ENCODE measurements at places on chromosomes 4 and X.

DNA sequence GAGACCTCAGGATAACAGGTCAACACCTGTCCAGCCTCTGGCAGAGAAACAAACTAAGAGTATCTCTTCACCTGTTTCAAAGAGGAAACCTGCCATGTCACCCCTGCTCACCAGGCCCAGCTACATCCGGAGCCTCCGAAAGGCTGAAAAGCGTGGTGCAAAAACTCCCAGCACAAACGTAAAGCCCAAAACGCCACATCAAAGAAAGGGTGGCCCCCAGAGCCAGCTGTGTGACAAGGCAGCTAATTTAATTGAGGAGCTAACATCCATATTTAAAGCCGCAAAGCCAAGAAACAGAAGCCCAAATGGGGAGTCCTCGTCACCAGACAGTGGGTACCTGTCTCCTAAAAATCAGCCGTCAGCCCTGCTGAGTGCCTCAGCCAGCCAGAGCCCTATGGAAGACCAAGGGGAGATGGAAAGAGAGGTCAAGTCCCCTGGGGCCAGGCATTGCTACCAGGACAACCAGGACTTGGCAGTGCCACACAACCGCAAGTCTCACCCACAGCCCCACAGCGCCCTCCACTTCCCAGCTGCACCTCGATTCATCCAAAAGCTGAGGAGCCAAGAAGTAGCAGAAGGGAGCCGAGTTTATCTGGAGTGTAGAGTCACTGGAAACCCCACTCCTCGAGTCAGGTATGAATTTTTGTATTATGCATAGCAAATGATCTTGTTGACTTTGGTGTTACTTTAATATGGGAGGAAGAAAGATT, 15.1 kb downstream of the PALLD start:
- DNase-seq: peak; percentile 39

DNA sequence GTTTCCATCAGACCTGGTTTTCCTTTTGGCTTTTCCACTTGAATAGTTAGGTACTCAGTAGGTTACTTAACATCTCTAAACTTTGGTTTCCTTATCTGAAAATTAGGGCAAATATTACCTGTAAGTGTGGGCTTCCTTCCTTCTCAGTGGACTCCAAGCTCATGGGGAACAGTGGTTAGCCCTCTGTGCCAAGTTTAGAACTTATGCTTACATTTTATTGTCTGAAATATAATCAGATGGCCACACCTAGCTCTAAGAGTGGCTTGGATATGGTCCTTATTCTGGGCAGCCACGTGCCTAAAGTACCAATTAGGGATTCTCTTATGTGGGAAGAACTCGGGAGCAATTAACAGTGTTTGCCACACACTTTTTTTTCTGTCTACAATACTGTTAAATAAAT, 133.9 kb downstream of the UCHL1 start:
- no peak for DNase-seq

DNA sequence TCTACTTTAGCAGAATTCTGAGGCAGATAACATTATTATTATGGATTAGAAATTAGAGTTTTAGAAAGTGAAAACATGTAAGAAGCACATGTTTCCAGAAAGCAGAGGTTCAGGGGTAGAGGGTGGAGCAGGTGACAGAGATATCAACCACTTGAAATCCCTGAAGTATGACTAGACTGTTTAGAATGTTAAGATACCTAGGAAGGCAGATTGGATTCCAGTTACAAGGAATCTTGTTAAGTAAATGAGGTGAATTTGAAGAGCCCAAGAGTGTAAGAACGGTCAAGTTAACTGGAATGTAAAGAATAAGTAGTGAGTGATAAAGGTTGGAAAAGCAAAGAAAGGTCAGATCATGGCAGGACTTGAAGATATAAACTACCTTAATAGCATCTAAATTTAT, 37.6 kb downstream of the ARSJ start:
- DNase-seq: no peak

DNA sequence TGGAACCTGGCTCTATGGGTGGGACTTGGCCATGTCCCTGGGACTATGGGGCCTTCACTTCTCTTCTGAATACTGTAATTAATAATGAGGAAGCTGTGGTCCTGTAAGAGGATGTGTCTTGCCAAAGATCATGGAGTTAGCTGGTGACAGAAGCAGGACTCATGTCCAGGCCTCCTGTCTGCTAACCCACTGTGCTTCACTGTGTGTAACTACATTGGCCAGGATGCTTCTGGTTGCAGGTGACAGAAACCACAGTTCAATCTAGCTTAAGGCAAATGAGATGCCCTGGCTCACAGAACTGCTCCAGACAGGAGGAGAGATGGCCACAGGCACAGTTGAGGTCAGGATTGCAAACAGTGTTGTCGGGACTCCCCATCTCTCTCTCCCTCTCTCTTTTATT, 3.1 kb downstream of the MTMR1 start:
- DNase-seq: no peak

DNA sequence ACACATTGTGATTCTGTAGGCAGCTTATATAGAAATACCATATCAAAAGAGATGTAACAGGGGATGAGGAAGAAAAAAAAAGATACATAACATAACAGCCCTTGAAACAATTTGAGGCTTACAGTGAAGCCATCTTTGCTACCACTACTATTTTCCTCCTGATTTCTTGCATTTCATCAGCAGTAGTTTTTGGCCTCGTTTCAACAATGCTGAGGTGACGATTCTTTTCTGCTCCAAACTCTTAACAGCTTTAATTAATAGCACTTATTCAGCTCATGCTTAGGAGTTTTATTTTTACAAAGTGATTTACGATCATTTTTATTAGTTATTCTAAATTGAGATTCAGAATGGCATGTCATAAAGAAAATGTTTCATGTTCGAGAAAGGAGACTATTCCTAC, 163.2 kb downstream of the DCK start:
- no peak for DNase-seq

GRCh38 chr4:40536032-40536431, 93.6 kb downstream of the RBM47 start:
- no peak for DNase-seq

DNA sequence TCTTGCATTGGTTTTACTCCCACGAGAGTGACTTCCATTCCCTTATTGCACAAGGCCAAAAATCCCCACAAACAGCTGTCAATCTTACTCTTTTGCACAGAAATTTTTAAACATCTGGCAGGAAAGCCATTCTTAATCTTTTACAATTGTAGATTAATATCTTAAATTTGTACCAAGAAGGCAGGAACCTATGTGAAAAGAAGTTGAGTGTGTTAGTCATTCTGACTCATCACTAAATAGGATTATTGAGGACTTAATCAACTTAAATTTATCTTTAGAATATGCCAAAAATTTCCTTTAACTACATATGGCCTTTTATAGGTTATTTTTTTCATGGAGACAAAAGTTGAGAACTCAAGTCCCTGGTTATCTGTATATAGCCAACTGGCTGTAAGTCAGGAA, 49.0 kb upstream of the VEGFC start:
- DNase-seq: no peak

- DNase-seq: no peak
These were observed 26.9 kb downstream of the GK2 start for GRCh38 chr4:79381161-79381560.

GRCh38 chr4:138945840-138946239, 69.7 kb upstream of the NOCT start:
- DNase-seq: no peak

GRCh38 chr4:16120720-16121119, 36.9 kb upstream of the PROM1 start:
- DNase-seq: peak; percentile 34

- no peak for DNase-seq
These were observed 150.1 kb upstream of the MAGEB2 start for GRCh38 chrX:30065226-30065625.

GRCh38 chr4:101651778-101652177, 138.8 kb upstream of the BANK1 start:
- DNase-seq: no peak

DNA sequence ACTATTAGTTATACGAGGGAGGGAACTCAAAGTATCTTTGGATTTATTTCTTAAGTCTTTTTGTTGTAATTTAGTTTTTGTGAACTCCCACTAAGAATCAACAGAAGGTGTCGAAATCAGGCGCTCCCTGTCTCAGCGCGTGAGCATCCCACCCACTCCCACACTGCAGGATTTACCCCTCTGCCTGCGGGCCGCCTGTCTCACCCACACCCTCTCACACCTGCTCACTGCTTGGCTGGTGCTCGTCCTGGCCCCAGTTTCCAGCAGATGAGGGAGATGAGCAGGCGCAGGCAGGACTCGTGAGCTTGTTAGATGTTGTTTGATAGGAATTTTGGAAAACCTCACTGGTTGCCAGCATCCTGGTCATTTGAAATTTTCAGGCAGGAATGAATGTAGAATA, 20.8 kb upstream of the HGFAC start:
- no peak for DNase-seq

GRCh38 chrX:112814496-112814895, 26.1 kb downstream of the AMOT start:
- DNase-seq: no peak

GRCh38 chr4:188162698-188163097, 23.5 kb downstream of the TRIML1 start:
- DNase-seq: no peak

DNA sequence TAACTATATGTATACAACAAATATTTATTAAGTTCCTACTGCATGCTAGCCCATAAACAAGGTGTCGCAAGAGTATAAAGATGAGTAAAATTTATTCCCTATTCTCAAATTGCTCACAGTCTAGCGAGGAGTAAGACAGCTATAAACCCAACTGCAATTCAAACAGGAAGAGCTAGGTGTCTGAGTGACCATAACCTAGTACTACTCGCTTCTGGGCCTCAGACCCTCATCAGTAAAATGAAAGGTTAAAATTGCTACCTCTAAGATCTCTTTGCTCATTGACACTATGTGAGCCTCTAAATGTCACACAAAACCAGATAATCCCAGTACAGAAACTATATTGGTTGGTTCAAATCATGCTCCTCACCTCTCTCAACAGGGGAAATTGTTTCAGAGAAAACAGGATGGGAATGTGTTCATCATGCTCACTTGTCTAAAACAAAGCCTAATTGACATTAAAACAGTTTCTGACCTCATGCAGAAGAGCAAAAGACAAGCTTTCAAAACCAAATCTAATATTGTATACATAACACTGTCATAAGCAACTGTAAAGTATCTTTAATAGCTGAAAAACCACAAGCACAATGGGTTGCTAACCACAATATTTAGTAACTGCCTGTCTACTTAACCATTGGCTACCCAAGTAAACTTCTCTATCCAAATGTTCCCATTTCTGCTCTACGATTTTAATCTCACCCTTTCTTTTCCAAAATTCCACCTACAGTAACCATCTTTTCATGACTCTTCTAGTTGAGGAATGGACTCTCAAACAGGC, 264.6 kb upstream of the FMR1 start:
- DNase-seq: no peak

DNA sequence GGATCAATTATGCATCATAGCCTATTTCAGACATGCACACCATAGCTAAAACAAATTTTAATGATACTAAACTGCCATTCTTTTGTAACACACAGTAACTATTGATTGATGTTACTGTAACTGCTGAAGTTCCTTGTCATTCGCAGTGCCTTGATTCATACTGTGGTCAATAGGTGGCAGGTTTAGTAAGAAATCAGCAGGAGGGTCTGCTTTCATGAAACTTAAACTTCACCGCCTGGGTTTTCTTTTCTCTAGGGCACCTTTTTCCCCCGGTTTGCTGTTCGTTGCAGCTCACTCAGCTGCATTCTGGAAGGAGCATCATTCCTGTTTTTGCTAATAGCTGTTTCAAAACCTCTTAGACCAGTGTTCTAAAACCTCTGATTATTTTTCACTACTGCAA, 88.1 kb downstream of the RPA4 start:
- peak; percentile 30 for DNase-seq

- no peak for DNase-seq
These were observed 70.5 kb downstream of the AFF1 start for GRCh38 chr4:87005369-87005689.

DNA sequence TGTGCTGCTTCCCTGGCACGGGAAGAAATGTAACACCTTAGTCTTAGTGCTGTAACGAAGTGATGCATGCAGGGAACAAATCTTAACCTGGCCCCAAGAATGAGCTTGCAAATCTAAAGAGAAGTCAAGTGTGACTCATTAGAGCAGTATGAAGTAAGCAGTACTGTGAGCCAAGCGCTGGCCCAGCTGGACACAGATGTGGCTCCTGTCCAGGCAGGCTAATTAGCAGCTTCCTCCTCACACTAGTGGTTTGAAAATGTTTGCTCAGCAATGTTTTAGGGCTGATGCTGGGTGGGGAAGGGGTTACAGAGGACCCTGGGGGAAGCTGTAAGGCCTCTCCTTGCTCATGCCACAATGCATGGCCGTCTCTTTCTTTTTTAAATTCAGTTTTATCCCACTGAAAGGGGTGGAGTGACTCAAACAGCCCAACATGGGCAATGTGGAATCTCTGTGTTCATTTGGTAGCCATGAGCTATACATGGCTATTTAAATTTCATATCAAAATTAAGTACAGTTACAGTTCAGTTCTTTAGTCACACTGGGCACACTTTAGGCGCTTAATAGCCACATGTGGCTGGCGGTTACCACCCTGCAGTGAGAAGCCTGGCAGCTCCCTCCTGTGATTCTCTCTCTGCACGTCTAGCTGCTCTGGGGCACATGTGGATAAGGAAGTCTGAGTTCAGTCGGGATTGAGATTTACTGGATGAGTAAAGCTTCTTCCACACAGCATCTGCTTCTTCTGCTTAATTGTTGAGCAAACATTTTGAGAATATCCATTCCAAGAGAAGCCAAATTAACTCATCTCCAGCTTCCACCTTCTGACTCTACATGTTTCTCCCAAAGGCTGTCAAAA, 48.8 kb downstream of the MAP7D2 start:
- DNase-seq: no peak

DNA sequence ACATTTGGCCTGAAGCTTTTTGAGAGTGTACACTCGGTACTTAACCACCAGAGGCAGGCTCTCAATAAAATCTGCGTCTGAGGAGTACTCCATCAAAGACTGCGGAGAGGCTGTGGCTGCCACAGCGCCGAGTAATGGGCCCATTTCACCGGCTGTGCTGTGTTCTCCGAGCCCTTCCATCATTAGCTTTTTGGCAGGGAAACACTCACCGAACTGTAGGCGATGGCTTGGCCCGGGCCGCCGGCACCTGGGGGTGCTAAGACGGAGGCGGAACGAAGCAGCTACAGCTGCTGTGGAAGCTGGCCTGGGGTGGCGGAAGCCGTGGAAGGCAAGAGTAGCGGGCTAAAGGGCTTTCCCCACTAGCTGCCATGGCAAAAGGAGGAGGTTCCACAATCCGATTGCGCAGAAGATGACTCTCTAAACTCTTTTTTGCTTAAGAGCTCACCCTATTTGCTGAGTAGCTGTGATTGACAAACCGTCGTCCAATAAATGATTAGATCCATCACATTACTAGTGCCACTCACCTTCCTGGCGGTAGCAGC, 48.5 kb upstream of the PABPC1L2A start:
- peak; percentile 70 for DNase-seq

DNA sequence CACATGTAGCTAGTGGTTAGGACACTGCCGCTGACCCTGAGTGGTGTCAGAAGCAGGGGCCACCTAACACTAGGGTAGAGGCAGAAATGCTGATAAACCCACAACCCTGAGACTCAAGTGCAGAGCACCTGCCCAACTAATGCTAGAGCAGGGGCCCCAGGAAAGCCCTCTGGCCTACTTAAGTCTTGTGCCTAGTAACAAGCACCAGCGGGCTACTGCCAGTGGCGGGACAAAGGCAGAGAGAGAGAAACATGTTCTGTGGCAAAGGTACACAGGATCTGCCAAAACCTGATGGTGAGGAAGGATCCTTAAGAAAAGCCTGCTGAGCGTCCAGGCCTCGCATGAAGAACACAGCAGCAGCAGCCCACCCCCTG, 172.4 kb downstream of the PRDM5 start:
- no peak for DNase-seq
